ENCODE measurements at places on chromosomes 2 and 18.

DNA sequence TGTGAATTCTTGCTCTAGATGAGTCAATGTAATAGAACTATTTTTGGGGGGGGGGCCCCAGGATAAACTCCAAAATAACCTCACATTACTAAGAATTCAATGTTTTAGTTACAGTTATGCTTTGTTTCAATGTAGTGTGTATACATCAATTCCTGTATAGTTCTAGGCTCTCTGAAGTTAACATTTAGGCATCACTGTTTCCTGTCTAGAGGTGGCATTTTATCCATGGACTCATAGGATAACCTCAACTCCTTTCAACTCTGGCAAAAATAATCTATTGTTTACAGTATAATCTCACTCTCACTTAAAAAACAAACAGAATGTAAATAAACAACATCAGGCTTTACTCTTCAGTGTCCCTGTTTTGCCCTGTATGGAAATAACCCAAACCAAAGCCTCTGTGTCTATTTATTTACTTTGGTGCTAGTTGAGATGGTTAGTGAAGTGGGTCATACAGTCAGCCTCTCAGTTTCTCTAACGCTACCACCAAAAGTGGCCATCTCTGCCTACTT lies 79.3 kb upstream of the MMADHC start:
- no peak for DNase-seq

DNA sequence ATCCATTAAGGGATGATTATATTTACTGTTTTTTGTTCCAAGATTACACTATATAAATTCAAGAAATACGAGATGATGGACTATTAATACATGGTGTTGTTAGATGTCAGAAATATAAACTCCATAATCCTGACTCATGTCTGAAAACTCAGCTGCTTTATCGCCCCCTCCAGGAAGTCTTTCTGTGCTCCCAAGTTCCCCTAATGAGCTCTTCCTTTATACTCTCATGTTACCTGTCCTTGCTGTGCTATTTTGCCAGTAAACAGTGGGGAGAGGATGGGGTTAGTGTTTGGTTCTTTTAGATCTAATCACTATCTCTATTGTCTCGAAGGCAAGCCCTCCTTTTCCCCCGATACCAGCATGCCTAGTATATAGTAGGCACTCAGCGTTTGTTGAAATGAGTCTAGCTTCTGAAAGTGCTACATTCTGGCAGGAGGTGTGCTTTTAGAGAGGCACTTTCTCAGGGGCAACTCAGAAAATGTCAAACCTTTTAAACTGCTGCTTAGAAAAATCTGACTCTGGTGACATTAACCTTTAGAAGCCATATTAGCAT lies 21.4 kb upstream of the BARD1 start:
- DNase-seq = peak; percentile 34

GRCh38 chr2:36516136-36516870 lies 81.7 kb downstream of the FEZ2 start:
- no peak for DNase-seq

GRCh38 chr2:107697385-107697784 lies 129.3 kb upstream of the RGPD4 start:
- no peak for DNase-seq

DNA sequence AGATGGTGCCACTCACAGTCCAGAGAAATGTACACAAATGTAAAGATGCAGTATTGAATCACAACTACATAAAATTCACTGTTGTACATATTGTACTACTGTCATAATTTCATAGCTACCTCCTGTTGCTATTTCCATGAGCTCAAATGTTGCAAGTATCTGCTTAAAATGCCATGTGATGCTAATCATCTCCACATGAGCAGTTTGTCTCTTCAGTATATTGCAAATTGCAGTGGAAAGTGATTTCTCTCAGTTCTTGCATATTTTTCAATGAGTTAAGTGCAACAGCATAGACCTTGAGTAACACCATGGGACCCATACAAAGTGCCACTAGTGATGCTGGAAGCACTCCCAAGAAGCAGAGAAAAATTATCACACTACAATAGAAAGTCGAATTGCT lies 51.9 kb downstream of the MAIP1 start:
- no peak for DNase-seq

DNA sequence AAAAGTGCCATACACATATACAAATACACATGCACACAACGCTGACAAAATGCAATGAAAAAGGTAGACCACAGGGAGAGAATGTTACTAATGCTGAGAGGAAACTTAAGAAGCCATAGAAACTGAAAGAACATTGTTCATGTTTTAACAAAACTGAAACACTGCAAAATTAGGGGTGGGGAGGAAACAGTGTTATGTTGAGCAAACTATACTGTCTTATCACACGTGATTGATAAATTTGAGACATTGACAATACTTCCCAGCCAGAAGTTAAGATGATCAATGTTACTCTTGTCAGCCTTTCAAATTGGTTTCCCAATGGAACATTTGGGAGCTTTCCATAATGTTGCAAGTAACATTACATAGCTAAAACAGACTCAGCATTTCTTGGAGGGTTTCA lies 165.5 kb downstream of the L3MBTL4 start:
- DNase-seq = no peak

GRCh38 chr2:109680523-109681297 lies 66.5 kb downstream of the SOWAHC start:
- no peak for DNase-seq
